Omental fat pad (tissue), 4 donors: ENCODE measurements at places on chromosomes 5 and 9.

- no peak for DNase-seq
These were observed 39.1 kb upstream of the FLT4 start for GRCh38 chr5:180688330-180689070.

DNA sequence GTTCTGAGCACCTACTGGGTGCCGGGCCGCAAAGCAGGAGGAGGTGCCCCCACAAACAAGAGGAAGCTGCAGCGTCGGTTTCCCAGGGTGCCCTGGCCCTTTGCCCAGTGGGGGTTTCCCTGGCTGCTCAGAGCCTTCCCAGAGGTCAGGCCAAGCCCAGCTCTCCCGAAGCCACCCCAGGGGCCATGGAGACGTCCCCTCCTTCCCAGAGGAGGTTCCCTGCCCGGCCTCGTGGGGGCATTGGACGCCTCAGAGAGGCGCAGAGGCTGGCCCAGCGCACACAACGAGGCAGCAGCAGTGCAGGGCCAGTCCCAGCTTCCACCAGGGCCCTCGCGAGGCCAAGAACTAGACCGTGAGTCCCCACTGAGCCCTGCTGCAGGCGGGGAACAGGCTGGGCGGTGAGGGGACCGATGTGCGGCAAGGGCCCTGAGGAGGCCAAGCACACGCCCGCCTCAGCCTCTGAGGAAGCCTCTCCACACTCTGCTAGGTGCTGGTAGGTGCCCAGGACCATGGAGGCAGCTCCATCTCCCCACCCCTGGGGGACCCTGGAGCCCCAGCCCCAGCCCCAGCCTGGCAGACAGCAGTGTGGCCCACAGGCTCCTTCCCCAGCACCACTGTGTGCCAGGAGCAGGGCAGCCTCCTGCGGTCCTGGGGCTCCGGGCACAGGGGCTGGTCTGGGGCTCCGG, 7.0 kb downstream of the DIPK1B start:
- no peak for DNase-seq

DNA sequence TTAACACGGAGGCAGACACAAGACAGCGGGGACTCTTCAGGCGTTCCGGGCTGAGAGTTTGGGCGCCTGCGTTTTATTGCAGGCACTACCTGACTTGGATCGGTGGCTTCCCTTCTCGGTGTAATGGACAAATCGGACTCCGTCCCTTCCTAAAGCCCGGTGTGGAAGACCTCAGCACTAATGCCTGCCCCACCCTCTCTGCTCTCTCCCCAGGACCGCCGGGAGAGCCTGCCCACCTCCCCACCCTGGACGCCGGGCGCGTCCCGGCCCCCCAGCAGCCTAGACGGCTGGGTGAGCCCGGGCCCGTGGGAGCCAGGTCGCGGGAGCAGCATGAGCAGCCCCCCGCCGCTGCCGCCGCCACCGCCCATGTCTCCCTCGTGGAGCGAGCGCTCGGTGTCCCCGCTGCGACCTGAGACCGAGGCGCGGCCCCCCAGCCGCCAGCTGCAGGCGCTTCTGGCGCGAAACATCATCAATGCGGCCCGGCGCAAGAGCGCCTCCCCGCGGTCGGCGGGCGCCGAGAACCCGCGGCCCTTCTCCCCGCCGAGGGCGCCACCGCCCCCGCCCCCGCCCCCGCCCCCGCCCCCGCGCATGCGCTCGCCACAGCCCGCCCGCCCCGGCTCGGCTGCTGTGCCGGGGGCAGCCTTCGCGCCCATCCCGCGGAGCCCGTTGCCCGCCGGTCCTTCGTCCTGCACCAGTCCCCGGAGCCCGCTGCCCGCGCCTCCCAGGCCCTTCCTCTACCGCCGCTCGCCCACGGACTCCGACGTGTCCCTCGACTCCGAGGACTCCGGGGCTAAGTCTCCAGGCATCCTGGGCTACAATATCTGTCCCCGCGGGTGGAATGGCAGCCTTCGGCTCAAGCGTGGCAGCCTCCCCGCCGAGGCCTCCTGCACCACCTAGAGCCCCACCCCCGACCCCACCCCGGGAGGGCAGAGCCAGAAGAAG, 4.6 kb upstream of the MYOZ3 start:
- no peak for DNase-seq

- DNase-seq: no peak
These were observed 86.9 kb upstream of the PITX1 start for GRCh38 chr5:135120951-135121350.

GRCh38 chr9:79329861-79330260, 241.9 kb upstream of the TLE4 start:
- no peak for DNase-seq

DNA sequence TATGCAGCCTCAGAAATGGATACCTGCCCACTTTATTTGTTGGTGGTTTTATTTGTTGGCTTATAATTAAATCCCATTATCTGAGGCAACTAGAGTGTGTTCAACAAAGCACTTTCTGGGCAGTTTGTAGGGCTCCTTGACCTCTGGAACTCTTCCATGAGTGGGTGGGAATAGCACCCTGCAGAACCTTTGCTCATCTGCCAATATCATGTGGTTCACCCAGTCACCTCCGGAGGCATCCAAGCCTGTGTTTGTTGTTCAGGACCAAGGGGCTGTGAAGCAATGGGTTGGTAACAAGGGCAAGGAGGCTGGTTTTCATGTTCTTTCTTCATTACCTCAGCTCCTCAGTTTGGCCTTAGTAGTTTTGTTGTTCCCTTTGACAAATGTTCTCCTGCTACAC, 314.0 kb downstream of the NDUFS4 start:
- no peak for DNase-seq

DNA sequence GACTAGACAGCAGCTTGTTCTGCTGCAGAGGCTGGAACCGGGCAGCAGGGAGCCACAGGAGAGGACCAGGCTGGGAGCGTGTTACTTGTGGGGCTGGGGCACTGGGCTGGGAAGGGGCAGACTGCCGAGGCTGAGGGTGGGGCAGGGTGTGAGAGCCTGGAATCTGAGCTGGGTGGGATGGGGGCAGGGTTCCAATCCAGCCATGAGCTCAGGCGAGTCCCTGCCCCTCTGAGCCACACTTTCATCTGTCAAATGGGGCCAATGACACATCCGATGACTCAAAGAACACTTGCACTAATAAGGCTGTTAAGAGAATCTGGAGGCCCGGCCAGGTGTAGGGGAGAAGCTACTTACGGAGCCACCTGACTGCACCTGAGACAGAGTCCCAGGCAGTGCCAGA, 18.7 kb upstream of the WDR38 start:
- no peak for DNase-seq

DNA sequence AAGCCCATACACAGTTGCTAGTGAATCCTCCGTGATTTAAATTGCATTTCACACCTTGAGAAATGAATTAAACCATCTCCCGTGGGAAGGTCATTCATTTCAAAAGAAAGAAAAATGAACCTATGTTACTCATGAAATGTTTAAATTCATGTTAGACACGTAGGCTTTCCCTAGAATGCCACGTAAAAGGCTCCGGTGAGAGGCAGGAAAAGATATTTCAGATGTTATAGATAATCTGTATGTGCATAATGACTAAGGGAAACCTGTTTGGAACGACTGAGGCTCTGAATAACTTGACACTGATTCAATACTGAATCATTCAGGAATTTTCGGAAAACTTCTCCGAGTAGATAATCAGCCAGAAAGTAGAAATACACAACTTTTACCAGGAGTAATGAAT, 134.3 kb upstream of the ICE1 start:
- DNase-seq: no peak

DNA sequence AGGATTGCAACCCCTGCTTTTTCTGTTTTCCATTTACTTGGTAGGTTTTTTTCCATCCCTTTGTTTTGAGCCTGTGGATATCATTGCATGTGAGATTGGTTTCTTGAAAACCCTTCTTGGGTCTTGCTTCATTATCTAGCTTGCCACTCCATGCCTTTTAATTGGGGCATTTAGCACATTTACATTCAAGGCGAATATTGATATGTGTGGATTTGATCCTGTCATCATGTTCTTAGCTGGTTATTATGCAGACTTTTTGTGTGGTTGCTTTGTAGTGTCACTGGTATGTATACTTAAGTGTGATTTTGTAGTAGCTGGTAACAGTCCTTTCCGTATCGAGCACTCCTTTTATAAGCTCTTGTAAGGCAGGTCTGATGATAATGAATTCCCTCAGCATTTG, 26.5 kb downstream of the LOX start:
- no peak for DNase-seq

DNA sequence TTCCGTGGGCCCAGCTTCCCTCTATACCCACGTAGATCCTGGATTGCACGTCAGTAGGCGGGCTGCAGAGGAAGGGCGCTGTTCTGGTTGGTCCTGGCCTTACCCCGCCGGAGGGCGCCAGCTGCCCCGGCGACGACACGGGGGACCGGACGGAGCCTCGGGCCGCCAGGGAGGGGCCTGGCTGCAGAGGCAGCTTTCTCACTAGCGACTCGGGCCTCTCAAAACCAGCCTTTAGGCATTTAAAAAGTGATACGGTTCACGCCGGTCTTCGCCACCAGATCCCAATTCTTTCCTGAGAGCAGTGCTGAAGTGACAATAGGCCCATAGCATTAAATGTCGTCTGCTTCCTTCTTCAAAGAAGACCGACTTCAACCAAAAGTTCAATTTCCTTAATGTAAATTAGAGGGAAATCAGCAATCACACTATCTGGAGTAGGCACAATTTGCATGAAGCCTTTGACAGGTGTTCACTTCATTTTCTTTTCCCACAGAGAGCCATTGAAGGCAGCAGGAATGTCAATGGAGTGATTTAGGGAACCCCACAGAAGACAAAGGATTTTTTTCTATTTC, 17.6 kb upstream of the UBE2D2 start:
- no peak for DNase-seq

DNA sequence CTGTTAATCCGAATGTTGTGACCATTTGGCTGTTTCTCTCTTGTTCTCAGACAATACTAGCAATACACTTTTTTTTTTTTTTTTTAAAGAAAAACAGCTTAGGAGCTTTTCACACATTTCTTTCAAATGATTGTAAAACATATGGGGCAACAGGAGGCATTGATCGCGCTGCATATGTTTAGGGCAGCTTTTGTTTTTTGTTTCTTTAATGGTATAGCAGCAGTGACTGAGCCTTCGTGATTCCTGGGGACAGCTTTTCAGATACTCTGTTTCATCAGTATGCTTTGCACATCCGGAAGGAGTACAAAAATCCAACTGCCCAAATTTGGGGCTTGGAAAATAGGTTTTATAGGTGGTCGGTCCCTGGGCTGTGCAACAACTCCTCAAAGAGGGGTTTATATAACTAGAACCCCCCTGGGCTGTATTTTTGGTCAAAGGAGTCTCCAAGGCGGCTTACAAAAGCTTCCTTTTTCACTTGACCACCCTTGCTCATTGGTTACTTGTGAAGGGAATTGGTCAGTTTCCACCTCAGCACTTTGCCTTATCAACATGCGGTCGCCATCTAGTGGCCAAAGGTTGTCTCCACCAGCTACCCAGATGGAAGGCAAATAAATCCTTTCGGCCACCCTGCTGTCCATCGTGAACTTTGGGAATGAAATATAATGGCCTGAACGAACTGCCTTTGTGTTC, 91.8 kb downstream of the PDE6A start:
- DNase-seq: peak; percentile 79

- DNase-seq: no peak
These were observed 55.5 kb upstream of the DMRT1 start for GRCh38 chr9:785997-786396.

DNA sequence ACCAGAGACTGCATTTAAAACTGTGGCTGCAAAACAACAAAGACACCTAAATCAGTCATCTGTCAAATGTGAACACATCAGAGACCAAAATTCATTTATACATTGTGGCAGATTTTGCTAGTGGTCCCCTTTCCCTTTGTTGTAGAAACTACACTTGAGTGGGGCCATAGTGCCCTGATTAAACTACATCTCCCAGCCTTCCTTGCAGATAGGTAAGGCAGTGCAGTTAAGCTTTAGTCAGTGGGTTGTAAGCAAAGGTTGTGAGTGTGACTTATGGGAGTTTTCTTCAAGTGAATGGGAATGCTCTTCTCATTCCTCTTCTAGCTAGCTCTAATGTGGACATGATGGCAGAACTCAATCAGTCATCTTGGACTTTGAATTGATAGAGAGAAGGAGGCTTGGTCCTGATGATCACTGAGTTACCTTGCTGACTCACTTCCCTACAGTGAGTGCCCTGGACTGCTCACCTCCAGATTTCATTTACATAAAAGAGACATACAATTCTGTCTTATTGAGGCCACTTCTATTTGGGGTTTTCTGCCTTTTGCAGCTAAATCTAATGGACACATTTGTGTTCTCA, 35.2 kb upstream of the SPARC start:
- no peak for DNase-seq

DNA sequence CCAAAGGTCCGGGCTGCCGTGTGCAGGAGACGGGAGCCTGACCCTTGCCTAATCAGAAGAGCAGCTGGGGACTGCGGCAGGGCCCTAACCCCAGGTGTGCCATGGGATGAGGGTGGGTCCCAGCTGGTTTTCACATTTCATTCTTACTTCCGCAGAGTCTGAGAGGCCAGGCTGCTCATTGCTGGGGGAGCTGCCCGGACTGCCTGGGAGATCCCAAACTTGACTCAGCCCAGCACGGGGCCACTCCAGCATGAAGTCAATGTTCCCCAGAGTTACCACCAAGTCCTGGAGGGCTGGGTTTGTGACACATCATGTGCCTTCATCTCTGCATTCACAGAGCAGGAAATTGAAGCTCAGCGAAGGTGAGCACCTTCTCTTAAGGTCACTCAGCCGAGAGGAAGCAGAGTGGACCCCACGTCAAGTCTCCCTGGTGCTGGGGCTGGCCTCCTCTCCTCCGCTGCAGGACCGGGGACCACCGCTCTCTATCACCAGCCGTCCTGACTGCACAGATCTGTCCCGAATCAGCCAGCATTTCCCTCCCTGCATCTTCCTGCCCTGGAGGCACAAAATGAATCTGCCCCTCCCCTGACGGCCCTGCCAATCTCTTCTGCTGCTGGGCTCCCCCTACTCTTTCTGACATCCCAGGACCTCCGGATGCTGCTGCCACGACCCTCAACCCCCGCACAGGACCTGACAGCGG, 54.6 kb upstream of the PHYKPL start:
- DNase-seq: no peak

- DNase-seq: peak; percentile 39
These were observed 931 bp downstream of the FAM219A start for GRCh38 chr9:34457266-34458012.

DNA sequence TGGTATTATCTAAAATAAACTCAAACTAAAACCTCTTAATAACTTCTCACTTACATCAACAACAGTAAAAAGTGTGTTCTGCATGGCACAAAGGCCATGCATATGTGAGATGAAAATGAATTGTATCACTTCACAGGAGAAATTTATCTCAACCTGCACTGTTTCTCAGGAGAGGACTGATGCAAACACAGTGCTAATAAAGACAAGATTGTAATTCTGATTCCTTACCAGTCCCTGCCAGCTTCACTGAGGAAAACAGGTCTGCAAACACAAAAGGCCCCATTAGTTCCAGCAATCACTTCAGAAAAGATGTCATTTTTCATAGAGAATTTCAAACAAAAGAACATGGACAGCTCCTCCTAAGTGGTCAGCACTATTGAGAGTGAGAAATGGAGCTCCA, 117.3 kb upstream of the PDE4D start:
- no peak for DNase-seq

GRCh38 chr5:168659286-168659847, 80.2 kb upstream of the PANK3 start:
- DNase-seq: no peak

GRCh38 chr5:172602783-172603231, 38.3 kb upstream of the NEURL1B start:
- DNase-seq: no peak
